ENCODE measurements at places on chromosomes 7 and 10.
A peak's percentile ranks its signal among the peaks of the same experiment; 100 is the strongest.

DNA sequence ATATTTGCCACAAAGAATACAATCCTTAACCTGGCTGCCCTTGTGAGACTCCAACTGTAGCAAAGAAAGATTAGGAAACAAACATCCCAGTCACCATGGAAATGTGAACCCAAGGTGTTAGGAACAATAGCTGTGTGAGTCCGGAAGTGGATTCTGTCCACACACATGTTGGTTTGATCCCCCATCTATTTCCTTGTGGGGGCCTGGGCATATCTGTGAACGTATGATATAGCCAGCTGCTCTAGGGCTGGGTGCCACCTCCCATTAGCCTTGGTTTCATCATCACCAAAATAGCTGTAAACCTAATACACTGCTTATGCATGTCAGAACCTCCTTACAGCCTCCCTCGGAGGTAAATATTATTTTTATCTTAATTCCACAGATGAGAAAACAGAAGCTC lies 26.4 kb downstream of the GRK5 start:
- no peak for DNase-seq

DNA sequence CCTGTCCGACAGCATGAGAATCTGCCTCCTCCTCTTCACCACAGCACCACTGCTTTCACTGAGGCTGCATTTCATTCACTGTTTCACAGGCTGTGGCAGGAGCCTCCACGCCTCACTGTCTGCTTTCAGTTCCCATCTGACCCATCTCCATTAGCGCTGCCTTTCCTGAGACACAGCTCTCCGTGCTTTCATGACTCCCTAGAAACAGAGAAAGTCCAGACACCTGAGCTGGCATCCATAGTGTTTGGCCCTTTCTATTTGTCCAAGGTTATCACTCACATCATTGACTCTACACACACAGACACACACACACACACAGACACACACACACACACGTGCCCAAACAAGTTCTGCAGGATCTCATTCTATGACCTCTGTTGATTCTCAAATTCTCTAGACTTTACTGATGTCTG lies 5.2 kb downstream of the LGI1 start:
- DNase-seq = no peak

DNA sequence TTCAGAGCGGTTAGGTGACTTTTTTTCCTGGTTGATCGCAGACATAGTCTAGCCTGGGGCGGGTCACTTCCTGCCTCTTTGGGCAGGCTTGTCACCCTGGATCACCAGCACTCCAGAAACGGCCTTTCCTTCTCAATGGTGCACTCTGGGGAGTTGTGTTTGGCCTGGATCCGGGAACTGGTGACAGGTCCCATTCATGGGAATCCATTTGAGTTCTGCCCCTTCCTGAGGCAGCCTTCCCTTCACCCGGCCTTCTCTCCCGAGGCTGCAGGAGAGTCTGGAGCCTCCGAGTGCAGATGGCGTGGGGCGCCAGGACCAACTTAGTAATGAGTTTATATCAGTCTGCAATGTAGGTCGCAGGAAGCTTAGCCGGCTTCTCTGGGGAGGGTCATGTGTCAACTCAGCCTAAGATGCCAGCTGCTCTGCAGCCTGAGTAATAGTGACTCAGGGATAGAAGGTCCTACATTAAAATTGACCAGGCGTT lies 54.2 kb downstream of the TACR2 start:
- DNase-seq = no peak

DNA sequence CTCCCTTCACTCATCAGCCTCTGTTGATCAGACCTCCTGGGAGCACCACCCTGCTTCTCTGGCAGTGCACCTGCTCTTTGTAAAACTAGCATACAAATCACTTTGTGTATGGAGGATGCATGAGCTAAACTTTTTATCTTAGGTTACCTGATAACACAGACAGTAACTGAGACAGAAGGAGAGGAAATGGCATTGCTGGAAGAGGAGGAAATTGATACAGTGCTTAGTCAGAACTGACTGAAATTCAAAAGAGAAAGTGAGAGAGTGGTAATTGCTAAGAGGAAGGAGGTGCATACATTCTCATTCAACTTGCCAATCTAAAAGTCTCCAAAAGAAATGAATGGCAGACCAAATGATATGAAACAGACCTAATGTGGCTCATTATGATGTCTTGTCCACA lies 1120.7 kb downstream of the GATA3 start:
- no peak for DNase-seq

DNA sequence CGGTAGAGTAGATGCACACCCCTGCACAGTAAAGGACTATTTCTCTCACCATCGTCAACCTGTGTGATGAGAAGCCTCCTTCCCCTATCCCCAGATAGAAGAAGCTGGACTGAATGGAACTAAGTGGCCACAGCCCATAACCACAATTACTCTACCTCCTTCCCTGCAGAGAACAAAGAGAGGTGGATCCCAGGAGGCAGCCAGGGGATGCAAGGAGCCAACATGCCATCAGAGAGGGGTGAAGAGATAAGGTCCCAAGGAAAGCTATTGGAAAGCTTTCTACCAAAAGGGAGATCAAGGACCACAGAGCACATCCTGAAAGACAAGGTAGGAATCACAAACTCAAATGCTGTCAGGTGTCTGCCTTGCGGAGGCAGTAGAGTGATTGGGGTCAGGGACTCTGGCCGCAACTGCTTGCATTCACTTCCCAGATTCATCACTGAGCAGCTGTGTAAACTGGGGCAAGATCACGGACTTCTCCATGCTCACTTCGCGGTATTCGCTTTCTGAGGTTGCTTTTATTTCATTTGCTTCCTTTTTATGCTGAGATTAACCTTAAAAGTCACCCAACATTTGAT lies 81.6 kb upstream of the MYO3A start:
- no peak for DNase-seq

GRCh38 chr10:43851030-43851429 lies 202.3 kb upstream of the ZNF32 start:
- DNase-seq = no peak

GRCh38 chr7:32357535-32358277 lies 132.5 kb downstream of the LSM5 start:
- no peak for DNase-seq

GRCh38 chr7:11373546-11374142 lies 400.0 kb downstream of the PHF14 start:
- DNase-seq = peak; percentile 31

GRCh38 chr7:67595431-67596180 lies 599.0 kb downstream of the TYW1 start:
- DNase-seq = no peak

DNA sequence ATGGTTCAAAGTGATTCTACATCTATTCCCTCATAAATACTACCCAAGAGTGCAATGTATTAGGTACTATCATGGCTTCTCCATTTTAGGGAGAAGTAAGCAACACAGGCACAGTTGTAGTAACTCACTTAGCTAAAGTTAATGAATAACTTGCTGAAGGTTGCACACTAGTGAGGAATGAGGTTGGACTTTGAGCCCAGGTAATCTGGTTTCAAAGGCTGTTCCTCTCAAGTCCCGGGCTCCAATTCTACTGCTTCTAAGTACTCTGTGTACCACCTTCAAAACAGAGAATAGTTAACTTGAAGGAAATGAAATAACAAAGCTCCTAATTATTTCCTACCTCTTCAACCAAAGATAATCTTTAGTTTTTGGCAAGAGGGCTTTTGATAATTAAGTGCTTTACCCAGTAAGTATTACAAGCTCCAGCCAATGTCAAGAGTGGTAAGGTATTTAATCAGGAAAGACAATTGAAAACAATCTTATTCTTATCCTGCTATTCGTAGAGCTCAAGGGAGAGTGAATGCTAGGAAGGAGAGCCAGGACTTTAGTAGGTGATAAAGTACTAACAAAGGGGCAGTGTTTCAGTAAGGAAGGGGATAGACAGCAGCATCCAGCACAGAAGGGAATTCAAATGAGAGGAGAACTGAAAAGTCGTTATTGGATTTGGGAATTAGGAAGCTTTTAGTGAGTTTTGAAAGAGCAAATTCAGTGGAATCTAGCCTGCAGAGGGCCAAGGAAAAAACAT lies 158.2 kb upstream of the PTPRZ1 start:
- no peak for DNase-seq

DNA sequence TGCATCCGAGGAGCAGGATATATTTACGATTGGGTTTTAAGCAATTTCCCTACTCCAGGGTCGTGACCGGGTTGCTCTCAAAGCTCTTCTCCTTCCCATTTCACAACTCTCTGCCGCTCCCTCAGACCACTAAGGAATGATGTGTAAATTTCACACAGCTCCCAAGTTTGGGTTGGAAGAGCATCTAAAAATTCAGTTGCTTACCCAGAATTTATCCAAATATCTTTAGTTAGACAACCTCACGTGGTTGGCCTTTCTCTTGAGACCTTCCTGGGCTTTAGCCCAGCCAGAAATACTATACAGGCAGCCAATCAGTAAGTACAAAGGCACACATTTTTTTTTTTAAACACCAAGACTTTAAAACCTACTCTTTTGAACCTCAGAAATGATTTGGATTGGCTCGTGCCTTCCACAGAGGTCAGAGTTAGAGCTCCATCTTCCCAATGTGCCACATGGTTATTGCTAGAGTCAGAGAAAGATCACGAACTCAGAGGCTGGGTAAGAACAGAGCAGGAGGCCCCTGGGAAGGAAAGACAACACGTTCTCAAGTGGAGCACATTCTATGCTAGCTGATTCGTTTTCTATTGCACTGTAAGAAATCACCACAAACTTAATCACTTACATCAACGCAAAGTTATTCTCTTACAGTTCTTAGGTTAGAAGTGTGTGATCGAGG lies 335.4 kb upstream of the MGMT start:
- DNase-seq = no peak

GRCh38 chr10:62433181-62433692 lies 59.1 kb downstream of the ZNF365 start:
- peak; percentile 18 for DNase-seq

Measured in erythroblast (primary cell).